ENCODE measurements at places on chromosomes 4 and X. TPM values are rescaled to one million over a fixed set of nuclear protein-coding genes. Genes with fewer than 3 reads are reported as not detected.

Gene MAGIX
- 27.7 TPM for total RNA-seq

Gene NALF2
- total RNA-seq = 0.33 TPM

Gene FGF13
- 0.55 TPM for total RNA-seq

DNA sequence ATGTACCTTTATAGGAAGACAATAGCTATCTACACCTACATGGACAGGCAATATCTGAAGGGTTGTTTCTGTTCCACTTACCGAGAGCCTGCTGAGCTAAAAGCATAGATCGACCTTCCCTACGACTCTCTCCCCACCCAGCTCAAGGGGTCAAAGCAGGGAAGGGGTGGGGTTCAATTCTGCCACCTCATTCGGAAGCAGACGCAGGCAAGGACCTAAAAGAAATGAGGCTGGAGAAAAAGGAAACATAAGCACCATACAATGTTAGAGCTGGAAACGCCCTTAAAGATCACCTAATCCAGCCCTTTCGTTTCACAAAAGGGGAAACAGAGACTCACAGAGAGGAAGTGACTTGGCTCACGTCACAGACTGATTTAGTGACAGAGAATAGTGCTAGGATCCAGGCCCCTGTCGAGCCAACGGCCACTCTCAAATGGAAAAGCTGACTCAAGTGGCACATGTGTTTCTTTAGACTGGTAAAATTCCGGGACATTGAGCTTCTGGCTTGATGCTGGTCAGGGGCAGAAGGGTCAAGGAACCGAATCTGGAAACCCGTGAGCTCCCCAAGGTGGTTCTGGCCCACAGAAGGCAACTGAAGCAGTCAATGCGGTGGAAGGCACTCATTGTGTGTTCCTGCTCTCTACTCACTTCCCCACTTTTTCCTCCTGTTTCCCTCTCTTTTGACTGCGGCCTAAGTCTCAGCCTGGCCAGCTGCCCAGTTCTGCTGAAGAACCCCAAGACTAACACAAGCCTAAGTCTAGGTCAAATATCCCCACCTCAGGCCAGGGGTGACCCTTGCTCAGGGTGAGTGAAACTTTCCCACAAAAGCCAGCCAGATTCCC is 7.5 kb downstream of the SEPTIN6 start:
- no peak for DNase-seq

GRCh38 chrX:150312931-150313330 is 50.2 kb upstream of the MAMLD1 start:
- no peak for DNase-seq

DNA sequence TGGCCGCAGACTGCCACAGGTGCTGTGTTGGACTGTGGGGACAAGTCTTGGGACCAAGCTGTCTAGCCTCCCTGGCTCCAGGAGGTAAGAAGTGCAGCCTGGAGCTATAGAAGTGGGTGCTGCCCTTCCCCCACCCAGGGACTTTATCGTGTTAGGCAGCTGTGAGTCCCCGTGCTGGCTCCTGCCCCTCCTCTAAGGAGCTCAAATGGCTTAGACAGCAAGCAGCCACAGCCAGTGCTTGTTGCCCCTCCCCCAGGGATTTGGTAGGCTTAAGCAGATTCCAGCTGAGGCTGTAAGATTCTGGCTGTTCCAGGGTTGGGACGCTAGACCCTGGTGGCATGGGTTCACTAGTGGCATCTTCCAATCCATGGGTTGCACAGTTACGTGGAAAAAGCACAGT is 979.4 kb upstream of the PCDH10 start:
- no peak for DNase-seq

DNA sequence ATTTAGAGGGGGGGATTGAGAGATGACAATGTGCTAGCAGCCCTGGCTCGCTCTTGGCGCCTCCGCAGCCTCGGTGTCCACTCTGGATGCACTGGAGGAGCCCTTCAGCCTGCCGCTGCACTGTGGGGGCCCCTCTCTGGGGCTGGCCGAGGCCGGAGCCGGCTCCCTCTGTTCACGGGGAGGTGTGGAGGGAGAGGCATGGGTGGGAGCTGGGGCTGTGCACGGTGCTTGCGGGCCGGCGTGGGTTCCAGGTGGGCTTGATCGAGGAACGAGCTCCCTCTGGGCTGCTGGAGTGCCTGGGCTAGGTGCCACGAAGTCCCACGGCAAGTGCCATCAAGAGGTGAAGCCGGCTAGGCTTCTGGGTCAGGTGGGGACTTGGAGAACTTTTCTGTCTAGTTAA is 6.9 kb downstream of the C4orf46 start:
- no peak for DNase-seq

- no peak for DNase-seq
These were observed 100.5 kb downstream of the PTCHD1 start for GRCh38 chrX:23435108-23435507.

DNA sequence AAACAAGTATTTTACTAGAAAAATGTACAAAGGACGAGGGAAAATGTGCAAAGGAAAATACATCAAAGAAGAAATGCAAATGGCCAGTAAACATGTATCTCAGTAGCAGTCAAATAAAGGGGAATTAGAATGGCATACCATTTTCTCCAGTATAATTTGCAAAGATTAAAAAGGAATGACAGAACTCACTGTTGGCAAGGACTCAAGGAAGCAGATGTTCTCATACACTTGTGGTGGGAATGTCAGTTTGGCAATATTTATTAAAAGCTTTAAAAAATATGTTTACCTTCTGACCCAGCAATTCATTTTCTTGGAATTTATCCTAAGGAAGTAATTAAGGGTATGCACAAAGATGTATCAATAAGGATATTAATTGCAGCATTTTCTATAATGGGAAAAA is 7.6 kb downstream of the CLCN5 start:
- no peak for DNase-seq

DNA sequence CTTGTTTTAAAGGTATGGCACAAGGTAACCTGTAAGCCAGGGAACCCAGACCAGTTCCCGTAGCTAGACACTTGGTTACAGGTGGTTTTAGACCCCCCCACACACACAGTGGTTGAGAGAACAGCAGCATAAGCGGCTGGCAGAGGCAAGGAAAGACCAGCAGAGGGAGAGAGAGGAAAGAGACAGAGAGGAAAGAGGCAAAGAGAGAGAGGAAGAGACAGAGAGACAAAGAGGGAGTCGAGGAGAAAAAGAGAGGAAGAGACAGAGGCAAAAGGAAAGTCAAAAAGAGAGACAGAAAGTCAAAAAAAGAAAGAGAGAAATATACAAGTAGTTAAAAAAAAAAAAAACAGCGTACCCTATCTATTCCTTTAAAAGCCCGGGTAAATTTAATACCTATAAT is 19.5 kb upstream of the PCSK1N start:
- DNase-seq = no peak

Data from left lobe of liver (tissue), 2 donors.